D721Med (cell line): ENCODE measurements at places on chromosomes 6 and 20.

GRCh38 chr6:8382434-8382833, 52.9 kb downstream of the SLC35B3 start:
- DNase-seq = no peak

- no peak for DNase-seq
Observed at GRCh38 chr6:125101128-125101527, 52.4 kb upstream of the TPD52L1 start.

GRCh38 chr6:96466147-96466863, 55.3 kb upstream of the UFL1 start:
- DNase-seq = no peak

- DNase-seq = peak; percentile 87
Observed at GRCh38 chr6:33935439-33936080, 131.8 kb upstream of the MLN start.

DNA sequence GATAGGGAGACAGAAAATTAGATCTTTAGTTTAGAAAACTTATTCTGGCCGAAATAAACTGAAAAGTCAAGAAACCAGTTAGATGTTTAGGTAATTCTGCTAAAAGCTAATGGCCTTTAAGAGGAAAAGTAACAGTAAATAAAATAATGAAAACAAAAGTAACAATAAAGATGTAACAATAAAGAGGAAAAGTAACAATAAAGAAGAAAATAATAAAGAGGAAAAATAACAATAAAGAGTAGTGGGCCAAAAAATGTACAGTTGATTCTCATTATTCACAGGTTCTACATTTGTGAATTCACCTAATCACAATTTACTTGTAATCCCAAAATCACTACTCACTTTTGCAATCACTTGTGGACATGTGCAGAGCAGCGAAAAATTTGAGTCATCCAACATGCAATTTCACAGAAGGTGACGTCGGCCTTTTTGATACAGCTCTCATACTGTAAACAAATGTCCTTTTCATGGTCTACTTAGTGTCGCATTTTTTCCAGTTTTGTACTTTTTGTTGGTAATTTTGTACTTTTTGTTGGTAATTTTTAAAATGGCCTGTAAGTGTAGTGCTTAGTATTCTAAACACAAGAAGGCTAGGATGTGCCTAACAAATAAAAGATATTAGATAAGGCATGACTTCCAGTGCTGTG, 24.0 kb downstream of the HBS1L start:
- no peak for DNase-seq

DNA sequence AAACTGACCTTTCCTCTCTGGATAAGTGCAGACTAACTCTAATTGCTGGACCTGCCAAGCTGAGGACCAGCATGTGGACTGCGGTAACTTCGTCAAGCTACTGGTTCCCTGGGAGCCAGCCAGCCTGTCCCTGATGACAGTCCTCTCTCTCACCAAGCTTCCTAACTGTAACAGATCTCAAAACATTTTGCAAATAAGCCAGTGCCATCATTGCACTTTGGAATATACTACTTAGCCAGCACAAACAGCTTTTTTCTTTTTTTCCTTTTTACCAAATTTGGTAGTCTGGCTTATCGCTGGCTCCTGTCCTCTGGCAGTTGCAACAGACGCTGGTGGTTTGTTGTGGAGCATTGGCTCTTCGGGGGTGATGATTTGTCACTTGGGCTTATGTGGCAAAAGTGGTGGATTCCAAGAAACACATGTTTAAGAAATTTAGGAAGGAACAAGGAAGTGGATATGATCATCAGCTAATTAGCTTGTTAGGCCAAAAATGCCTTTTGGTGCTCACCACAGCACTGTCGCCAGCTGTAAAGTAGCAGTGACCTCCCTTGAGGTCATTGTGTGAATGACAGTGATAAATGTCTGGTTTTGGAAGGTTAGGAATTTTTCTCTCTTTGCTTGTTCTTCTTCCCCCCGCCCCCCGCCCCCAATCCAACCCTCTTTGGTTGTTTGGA, 171.7 kb downstream of the CLIC5 start:
- no peak for DNase-seq

DNA sequence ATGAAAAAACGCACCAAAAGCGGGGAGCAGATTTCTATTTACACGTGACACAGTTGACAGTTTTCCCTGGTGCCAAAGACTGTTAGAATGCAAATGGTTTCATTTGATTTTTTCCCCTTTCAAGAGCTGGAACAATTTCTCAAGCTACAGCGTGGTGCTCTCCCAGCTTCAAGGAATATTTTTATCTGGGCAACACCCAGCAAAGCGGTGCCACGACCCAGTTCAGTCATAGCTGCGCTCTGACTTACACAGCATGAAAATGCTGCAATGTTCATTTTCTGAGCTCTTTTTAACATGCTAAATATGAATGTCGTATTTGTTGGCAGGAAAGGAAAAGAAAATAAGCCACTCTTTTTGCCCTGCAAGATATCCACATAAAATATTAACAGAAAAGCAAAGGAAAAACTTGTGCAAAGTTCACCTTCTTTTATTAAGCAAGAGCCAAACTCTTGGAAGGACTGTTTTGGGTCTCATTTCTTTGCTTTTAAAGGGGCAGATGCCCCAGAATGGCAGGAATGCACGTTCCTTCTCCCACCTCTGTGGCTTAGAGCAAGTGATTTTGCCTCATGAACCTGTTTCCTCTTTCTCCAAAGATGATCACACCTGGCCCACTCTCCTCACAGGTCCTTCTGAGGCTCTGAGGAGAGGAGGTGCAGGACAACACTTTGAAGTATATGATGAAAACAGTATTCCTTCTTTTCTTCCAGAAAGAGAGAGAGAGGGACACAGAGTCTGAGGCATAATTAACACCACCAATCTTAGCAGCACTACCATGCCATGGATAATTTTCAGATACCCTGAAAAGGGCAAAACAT, 47.0 kb downstream of the TTI1 start:
- no peak for DNase-seq

DNA sequence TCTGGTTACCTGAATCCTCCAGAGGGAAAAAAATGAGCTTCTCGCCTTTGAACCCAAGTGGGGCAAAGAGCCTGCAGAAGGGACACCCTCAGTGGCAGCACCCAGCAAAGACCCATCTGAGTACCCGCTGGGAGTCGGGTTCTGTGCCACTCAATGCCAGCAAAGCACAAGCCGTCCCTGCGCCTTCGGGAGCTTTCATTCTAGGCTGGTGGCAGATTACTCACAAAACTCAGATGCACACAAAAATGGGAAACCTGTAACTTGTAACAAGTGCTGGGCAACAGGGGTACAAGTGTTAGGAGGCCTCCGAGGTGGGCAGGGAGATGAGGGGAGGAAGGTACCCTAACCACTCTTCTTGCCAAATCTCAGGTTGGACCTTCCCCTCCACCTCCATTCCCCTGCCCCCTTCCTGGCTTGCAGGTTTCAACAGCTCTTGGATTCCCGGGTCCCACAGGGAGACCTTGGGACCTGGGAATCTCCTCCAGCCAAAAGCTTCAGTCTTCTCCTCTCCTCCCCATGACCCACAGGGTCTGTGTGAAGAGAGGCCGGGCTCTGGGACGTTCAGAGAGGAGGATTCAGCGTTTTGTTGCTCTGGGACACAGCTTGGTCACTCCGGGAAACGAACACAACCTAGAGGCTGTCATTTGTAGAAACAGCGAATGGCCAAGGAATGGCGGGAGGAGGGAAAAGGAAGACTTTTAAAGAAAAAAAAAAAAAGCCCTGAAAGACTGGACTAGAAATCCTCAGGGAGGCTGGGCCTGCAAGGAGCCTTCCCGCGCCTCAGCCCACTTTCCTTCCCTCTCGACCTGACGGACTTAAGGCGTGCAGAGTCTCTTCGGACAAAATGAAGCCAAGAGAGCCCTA, 1.2 kb upstream of the PARD6B start:
- no peak for DNase-seq
